Inflammatory macrophage treated with lipopolysaccharide for 1 hour (primary cell): ENCODE measurements at places on chromosomes 4 and X.

DNA sequence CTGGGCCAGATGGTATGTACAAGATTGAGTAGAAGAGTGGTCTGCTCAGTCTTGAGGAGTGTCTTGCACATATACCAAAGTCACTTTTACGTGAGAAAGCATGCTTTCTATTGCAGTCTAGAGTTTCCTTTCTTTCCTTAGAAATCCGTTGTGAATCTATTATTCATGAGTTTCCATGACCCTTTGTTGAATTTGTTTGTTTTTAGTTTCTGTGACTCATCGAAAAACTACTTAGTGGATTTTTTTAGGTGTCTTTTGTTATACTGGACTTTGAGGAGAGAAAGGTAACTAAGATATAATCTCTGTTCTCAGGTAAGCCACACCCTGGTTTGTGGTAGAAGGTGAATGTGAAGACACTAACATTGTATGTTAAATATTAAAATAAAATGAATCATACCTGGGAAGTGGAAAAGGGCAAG is 23.0 kb downstream of the GALNT7 start:
- DNase-seq, result no peak

DNA sequence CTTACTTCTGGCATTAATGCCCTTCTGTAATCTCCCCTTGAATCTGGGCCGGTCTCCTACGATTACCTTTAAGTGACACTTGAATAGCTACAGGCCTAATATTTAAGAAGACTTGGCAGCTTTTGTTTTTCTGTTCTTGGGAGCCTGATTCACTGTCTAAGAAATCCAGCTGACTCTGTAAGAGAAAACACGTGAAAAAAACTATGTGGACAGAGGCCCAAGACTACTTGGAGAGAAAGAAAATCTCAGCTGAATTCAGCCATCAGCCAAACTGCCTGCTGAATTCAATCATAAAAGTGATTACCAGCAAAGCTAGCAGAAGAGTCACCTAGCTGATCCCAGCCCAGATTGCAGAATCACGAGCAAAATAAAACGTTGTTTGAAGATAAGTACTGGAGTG is 521.2 kb downstream of the MID1IP1 start:
- no peak for DNase-seq

- no peak for DNase-seq
Observed at GRCh38 chr4:183755596-183755995, 96.5 kb downstream of the TRAPPC11 start.

DNA sequence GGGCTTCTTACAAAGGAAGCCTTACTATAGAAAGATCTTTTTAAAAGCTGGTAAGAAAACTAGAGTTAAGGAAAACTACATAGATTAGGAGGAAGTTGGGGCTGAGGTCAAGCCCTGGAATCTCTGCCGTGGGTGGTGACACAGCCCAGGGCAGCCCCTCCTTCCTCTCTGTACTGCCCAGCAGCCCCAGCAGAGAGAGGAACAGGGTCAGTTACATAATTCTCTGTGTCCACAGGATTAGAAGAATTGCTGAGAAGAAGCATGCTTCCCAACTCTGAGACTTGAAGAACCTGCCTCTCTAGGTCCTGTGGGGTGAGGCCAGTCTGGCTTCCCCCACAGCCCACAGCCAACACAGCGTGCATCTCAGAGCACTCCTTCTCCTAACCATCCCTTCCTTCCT is 9.2 kb upstream of the ABLIM2 start:
- DNase-seq, result peak; percentile 90

DNA sequence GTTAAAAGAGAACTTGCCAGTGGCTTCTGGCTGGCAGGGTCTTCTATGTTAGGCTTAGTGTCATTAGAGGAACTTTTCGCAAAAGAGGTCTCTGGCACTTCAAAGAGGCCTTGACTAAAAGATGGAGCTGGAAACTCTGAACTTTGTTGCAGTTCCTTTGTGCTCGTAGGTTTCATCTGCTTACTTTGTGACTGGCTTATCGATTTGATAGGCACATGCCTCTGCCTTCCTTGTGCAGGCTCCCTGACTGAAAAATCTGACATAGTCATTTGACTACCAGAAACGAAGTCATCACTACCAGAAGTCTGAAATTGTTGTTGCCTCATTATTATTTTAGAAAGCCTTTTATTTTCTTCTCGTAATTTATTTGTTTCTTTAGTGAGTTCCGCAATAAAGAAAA is 93.9 kb upstream of the IL13RA1 start:
- no peak for DNase-seq

DNA sequence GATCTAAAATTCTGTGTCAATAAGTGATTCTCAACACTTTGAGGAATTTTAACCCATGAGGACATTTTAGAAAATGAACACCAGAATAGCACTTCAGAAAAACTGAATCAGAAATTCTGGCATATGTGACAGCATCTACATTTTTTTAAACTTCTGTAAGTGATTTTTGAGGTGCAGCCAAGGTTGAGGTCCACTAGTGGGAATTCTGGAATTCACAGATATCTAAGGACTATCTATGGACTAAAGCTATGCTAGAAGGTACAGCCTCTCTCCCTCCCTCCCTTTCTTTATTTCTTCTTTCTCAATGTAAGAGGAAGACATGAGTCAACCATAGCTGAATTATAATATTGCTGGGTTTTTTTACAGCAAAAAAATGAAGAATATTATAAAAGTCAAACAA is 508.2 kb upstream of the ATOH1 start:
- no peak for DNase-seq

GRCh38 chrX:74536152-74536831 is 78.1 kb downstream of the RLIM start:
- DNase-seq, result peak; percentile 74

DNA sequence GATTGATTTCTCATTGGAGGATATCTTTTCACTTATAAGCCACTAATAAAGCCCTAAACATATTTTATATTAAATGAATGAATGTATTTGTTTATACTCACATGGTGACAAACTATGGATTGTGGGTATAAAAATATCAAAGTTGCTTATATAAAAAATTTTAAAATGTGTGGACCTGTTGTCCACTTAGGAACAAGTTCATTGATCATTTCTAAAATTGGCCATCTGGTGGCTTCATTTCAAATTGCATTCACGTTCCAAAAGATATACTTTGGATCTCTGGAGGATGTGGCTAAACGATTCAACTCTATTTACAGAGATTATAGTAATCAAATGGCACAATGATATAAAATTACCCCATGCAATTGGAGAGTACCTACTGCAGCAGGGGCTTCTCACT is 32.5 kb downstream of the FSTL5 start:
- DNase-seq, result no peak

GRCh38 chr4:137861682-137862081 is 329.4 kb upstream of the PCDH18 start:
- peak; percentile 2 for DNase-seq

DNA sequence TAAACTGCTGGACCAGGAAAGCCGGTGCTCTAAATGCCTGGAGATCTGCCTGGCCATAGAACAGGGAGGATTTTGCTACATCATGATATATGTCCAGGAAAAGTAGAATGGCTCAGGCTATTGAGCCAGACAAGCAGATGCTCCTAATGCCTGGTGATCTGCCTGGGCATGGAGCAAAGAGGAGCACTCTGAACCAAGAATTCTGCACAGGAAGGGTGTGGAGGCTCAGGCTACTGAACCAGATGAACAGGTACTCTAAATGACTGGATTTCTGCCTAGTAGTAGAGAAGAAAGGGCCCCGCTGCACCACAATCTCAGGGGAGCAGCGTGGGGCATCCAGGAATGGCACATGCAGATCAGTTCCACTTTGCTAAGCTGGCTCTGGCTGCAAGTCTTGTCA is 607.9 kb downstream of the ANKRD50 start:
- no peak for DNase-seq

DNA sequence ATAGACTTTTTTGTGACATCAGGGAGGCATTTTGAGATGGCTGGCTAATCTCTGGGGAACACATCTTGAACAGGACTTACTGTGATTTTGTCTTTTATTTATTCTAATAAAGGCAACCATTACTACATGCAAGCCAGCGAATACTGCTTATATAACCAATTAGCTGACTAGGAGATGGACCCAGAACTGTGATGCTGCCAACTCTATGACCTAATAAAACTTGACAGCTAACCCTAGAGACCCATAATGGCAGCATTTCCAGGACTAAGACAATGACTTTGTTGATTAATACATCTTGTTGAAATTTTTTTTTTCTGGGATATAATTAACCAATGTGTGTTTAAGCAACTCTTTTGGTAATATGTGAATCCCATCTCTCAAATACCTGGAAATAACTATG is 584.6 kb downstream of the PRR32 start:
- DNase-seq, result no peak

GRCh38 chrX:47574547-47575301 is 7.5 kb upstream of the TIMP1 start:
- DNase-seq, result no peak

GRCh38 chr4:107066621-107067020 is 30.5 kb upstream of the DKK2 start:
- DNase-seq, result no peak

- DNase-seq, result no peak
Observed at GRCh38 chrX:130984782-130985181, 73.4 kb upstream of the ARHGAP36 start.

DNA sequence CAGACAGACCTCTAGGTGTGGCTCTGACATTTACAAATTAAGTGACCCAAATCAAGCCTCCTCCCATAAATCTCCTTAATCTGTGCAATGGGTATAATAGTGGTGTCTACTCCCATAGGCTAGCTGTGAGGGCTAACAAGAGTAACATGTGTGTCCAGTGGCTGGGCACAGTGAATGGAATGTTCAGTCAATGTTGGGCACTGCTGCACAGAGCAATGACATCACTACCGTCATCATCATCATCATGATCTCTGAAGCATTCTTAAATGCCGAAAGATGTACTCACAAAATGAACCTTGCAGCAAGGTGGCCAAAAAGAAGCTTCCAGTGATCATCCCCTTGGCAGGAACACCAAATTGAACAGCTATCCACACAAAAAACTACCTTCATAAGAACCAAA is 43.5 kb downstream of the CHRNA9 start:
- DNase-seq, result no peak

DNA sequence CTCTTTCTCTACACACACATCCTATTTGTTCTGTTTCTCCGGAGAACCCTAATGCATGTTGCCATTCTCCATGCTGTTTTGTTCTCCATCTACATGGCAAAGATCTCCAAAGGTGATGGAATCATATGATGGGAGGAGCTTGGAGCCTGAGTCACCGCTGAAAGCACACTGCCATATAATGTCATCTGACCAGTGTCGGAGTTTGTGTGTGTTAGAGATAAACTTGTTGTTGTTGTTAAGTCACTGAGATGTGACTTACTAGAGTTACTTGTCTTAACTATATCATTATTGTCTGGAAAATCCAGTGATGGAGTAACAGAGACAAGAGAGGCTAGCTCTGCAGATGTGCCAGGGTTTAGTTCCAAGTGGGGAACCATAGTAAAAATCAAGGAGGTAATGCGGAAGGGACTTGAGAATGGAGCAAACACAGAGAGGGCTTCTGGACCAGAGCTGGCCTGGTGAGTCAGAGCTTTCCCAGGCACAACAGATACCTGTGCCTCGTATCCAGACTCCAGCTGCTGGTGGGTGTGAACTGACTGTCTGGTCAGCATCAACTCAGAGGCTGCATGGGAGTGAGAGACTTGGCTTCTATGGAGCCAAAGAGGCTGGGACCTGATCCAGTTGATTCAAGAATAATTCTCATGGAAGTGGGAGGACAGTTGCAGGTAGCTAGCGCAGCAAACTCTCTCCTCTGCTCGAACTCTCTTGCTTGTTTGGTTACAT is 30.6 kb upstream of the CCKAR start:
- DNase-seq, result no peak

DNA sequence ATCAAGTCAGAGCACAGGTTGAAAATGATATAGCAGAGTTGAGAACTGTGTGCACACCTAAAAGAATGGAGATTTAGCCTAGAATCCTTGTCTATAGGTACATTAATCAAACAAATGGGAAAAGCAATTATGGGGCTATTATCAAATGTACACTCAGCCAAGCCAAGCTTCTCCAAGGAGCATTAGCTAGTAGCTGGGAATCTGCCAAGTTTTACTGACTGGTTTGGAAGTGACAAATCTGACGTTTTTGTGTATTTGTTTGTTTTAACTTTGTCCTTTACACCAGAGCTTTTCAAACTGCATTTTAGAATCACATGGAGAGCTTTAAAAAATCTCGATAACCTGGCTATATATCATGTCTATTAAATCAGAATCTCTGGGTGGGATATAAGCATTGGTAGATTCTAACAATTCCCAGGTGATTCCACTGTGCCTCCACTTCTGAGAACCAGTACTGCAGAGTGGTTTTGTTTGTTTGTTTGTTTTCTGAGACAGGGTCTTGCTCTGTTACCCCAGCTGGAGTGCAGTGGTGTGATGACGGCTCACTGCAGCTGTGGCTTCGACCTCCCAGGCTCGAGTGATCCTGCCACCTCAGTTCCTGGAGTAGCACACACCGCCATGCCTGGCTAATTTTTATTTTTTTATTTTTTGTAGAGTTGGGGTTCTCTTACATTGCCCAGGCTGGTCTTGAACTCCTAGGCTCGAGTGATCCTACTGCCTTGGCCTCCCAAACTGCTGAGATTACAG is 279.8 kb downstream of the UNC5C start:
- DNase-seq, result no peak

DNA sequence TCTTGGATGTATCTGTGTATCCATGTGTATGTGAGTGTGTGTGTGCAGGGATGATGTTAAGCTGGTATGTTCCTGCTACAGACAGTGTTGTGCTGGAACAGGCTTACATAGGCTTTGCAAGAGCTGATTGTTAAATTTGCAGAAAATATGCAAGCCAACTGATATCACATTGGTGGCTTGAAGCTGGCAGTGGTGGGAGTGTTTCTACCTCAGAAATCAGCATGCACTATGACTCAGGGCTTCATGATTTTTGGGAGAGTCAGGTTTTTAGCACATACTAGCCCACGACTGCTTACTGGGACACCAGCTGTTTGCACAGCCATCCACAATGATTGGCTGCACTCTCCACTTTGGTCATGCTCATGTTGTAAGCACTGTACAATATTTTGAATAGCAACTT is 261.8 kb downstream of the DHX15 start:
- no peak for DNase-seq

DNA sequence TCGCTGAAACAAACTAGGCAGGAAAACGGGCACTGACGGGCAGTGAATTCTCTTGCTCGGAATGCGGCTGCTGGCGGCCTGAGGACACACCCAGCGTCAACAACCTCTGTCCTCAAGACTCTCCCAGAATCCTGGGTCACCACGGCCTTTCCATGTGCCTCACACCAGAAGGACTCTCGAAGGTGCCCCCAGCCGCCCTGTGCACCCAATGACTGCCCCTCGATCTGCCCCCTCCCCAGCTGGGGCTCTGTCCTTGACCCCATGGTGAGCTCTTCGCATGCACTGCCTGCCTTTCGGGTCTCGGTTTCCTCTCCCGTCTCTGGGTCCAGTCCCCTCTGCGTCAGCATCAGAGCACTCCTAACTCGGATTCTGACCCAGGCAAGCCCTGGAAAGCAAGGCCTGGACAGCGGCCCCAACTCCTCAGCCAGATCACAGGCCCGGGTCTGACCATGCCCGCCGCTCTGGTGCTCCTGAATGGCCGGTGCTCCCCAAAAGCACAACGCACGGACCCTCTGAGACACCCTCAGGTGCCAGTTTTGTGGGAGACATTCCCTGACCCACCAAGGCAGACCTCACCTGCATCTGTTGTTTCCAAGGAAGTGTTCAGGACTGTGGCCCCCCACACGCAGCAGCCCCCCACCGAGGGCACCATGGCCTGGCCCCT is 56.0 kb downstream of the ACOX3 start:
- DNase-seq, result no peak
